Activated CD4-positive, alpha-beta T cell treated with anti-CD3 and anti-CD28 coated beads, Interleukin-10, Interleukin-2, amounts not matched to agents 100 ng/mL and 50 ng/mL, durations not matched to agents 16 hours and 8 hours (primary cell): ENCODE measurements at places on chromosomes 4 and X.

DNA sequence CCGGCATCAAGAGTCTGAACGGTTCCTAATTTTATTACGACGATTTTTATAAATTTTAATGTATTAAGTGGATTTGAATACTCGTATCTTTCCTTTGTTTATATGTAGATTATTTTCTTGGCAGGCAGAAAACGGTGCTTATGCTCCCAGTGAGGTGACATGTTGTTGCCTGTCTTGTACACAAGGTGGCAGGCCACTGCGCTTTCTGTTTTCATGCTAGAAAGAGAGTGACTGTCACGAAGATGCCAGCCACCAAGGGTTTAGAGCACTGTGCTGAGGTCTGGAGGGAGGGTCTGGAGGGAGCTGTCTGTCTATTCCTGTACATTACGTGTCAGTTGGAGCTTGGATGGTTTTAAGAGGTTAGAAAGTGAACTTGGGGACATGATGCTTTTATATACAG, 87.7 kb downstream of the SHROOM2 start:
- DNase-seq, result peak; percentile 66

DNA sequence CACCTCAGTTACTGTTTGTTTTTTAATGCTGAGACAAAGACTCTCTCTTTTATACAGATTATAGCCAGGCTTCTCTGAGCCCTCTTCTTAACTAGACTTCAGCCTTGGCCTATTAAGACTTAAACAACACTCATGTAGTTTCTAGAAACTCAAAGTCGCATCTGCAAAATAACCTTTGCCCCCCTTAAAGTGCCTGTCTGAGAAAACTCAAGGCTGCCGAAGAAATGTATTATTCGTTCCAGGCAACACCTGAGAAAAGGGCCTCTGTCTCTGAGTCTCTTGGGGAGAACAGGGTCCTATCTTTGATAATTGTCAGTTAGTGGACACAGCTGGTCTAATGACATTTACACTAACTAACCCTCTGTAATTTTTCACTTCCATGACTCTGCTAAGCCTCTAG, 60.8 kb upstream of the HPGD start:
- no peak for DNase-seq

DNA sequence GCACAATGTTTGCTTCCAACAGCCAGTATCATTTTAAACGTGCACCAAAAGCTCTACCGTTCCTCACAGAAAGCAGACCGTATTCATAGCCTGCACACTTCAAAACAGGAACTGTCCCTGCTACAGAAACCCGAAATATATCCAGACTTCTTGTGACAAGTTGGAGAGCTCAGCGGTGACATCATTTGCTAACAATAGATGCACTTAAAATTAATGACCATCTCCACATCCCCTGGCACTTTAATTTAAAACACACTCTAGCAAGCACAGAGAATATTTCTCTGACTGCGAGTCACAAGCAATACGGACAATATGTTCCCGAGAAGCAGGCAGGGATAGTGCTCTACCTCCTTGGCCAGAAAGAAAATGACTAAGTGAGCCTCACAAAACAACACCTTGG, 2.5 kb downstream of the NYX start:
- peak; percentile 37 for DNase-seq

- DNase-seq, result peak; percentile 19
These were observed 33.9 kb downstream of the NBDY start for GRCh38 chrX:56762707-56763555.

DNA sequence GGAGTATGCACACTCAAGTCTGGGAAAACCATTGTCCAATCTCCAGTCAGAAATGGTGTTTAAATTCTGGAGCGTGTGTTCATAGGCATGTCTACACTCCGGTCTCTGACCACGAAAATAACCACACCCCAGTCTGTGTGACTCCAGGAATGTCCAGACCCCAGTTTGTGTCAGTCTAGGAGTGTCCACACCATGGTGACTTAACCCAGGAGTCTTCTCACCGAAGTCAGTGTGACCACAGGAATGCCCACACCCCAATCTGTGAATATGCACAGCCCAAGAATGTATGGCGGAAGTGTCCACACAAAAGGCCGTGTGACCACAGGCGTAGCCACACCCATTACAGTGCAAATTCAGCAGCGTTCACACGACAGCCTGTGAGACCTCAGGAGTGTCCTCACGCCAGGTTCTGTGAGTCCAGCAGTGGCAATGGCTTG, 11.4 kb downstream of the FTSJ1 start:
- DNase-seq, result no peak

- no peak for DNase-seq
These were observed 181.8 kb upstream of the MAOA start for GRCh38 chrX:43474321-43474720.

GRCh38 chr4:112418092-112418491, 97.9 kb downstream of the NEUROG2 start:
- no peak for DNase-seq

- no peak for DNase-seq
These were observed 5.4 kb downstream of the SCARB2 start for GRCh38 chr4:76208005-76208765.

DNA sequence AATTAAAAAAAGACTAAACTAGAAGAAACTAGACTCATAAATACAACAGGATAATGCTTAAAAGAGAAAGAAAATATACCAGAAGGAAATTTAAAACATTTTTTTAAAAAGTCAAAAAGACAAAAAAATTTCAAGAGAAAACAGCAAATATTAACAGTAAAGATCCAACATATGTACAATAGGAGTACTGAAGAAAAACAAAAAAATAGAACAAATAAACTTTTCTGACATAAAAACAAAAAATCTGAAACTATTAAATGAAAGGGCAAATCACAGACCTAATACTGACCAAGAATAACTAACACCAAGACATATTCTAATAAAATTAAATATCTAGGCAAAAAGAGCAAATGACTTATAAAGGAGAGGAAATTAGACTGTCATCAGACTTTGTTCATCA, 11.5 kb downstream of the DNAJB14 start:
- DNase-seq, result no peak

DNA sequence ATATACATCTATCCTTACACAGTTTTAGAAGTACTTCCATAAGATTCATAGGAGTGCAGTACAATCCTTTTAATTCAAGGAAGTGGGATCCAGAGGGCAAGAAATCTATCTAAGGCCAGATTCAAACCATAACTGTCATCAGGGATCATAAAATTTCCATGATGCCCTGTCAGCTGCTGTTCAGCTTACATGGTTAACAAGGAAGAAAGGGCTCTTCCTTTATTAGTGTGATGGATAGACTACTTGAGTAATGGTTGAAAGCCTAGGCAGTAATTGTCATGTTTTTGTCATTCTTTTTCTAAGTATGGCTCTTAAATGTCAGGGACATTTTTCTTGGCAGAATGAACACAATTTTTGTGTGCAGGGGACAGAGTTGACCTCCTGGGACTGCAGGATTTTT, 159.8 kb upstream of the CXCL13 start:
- no peak for DNase-seq

- no peak for DNase-seq
These were observed 9.9 kb upstream of the CCDC110 start for GRCh38 chr4:185481401-185481800.

DNA sequence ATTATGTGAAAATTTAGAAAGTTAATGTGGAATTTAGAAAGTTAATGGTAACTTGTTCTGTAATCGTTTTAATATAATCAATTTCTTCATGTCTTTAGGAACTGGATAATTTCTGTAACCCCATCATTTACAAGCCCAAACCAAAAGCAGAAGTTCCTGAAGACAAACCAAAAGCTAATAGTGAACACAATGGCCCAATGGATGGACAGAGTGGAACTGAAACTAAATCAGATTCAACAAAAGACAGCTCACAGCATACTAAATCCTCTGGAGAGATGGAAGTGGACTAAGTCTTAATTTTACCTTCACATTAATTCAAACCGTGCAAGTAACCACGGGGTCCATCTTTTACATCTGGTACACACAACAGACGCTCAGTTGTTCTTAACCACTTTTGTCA, 48.1 kb upstream of the PLK4 start:
- DNase-seq, result no peak

DNA sequence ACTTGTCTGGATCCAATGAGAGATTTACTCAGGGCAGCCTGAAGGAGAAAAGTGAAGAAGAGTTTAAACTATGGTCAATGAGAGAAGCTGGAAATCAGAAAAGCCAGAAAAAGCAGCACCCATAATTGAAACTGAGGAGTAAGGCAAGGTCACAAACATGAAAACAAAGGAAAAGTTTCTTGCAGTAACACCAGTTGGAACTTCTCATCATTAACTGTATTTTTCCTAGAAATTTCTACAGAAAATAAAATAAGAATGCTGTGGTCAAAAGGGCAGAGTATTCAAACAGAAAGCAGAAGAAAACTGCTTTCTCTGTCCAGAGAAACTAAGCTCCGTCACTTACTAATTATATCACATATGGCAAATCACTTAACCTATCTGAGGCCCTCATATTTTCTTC, 102.2 kb downstream of the OR13H1 start:
- no peak for DNase-seq

DNA sequence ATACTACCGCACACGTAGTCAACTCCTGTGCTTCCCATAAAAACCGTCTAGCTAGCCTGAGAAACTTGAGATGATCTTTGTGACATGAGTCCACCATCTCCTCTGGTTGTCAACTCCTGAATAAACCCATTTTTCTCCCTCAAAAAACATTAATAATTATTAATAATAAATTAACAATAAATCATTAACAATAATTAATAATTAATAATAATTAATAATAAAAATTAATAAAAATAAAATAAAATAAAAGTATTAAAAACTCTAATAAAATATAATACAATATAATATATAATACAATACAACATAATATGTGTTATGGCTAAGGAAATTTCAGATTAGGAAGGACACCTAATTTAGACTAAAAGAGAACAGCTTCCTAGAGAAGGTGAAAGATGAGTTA, 20.7 kb upstream of the TMPRSS11E start:
- no peak for DNase-seq

GRCh38 chr4:54281054-54281766, 52.1 kb downstream of the PDGFRA start:
- DNase-seq, result no peak

GRCh38 chr4:158850800-158851644, 82.2 kb downstream of the FNIP2 start:
- DNase-seq, result peak; percentile 42

DNA sequence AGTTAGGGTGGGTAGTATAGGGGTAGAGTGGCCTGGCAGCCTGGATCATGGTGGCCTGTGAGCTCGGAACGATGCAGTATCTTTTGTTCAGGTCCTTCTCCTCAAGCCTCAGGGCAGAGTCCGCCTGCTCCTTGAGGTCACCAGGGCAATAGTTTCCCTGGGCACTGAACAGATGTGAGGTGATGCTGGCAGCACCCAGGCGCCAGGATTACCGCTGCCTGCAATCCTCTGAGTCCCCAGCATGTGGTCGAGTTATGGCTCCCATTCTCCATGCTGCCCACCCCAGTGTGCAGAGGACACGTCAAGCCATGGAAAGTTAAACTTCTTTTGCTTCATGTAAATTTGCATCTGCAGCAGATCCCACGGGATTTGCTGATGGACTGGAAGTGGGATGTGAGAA, 38.7 kb downstream of the NEIL3 start:
- no peak for DNase-seq

- no peak for DNase-seq
These were observed 228.1 kb downstream of the ZNF674 start for GRCh38 chrX:46317163-46317562.

GRCh38 chr4:63937961-63938360, 471.3 kb downstream of the TECRL start:
- DNase-seq, result no peak

- no peak for DNase-seq
These were observed 180.7 kb upstream of the PGRMC2 start for GRCh38 chr4:128468123-128468989.

- DNase-seq, result peak; percentile 46
These were observed 45.9 kb upstream of the PGM2 start for GRCh38 chr4:37780444-37781130.

GRCh38 chrX:3066555-3066954, 25.3 kb downstream of the ARSF start:
- no peak for DNase-seq

- peak; percentile 80 for DNase-seq
These were observed 325.5 kb downstream of the BCOR start for GRCh38 chrX:39772057-39772832.
